ENCODE measurements at places on chromosomes 7 and 10. TPM values are rescaled to one million over a fixed set of nuclear protein-coding genes. Genes with fewer than 3 reads are reported as not detected.

The LIPJ gene
- 0.14 TPM for total RNA-seq

- DNase-seq: no peak
These were observed 143.6 kb downstream of the HBP1 start for GRCh38 chr7:107312418-107312817.

GRCh38 chr10:102067091-102067916 lies 2.2 kb downstream of the HPS6 start:
- no peak for DNase-seq

DNA sequence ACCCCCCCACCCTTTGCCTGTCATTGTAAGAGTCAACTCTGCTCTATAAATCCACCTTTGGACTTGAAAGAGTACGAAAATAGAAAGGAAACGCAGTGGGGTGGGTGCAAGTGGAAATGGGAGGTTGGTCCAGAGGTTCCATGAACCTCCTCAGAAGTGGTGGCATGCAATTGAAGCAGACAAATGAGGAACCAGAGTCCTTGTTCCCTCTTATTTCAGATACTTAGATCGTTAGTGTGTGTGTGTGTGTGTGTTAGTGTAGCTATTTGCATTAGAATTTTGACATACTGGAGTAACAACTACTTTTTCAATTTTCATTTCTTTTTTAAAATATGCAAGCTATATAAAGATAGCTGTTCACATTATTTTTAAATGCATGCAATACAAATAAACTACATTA lies 18.1 kb upstream of the TFAM start:
- DNase-seq: no peak

DNA sequence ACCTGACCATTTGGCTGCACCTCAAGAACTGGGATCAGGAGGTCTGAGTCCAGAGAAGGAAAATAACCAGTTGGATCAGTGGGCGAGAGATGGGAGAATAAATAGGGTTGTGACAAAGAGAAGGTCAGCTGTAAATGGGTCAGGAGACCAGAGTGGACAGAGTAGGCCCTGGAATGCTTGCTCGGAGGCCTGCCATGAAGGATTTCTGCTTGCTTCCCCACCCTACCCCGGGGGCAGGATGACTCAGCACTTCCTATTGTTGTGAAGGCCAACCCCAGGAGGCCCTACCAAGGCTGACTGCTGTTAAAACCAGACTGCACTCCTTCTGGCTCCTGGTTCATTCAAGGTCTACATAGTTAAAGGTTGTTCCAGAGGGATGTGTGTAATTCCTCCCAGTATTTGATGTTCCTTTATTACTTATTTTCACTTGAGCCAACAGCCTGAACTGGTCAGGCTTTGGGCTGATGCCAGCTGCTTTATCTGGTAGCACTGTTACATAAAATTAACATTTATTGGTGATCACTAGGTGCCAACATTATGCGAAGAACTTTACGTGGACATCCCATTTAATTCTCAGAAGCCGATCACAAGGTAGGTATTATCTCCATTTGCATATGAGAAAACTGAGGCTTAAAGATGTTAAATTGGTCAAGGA lies 27.3 kb upstream of the IFRD1 start:
- DNase-seq: peak; percentile 92

DNA sequence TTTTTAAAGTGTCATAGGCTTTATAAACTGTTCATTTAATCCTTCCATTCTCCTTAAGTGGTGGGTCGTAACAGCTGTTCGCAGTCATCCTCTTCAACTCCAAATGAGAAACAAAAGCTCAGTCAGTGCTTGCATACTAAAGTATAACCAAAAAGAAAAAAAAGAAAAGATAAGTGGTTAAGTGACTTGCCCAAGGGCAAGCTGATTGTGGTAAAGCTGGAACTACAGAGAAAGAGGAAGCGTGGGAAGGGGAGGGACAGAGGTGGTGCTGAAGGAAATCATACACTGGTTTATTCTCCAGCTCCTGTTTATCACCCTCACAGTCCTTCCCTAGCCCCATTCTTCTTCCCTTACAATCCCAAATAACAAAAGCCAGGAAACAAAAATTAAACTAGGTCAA lies 29.6 kb downstream of the IDE start:
- DNase-seq: no peak

The SLC16A9 gene
- 6.1 TPM for total RNA-seq

- peak; percentile 41 for DNase-seq
These were observed 18.9 kb downstream of the PRF1 start for GRCh38 chr10:70583669-70584037.

DNA sequence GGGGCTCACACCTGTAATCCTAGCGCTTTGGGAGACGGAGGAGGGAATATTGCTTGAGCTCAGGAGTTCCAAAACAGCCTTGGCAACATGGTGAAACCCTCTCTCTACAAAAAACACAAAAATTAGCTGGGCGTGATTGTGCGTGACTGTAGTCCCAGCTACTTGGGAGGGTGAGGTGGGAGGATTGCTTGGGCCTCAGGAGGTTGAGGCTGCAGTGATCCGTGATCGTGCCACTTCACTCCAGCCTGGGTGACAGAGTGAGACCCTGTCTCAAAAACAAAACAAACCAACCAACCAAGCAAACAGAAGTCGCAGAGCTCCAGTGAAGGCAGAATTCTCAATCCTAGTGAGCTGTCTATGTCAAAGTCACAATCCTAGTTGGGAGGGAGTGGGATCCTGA lies 14.3 kb upstream of the STN1 start:
- no peak for DNase-seq

GRCh38 chr10:77032188-77032570 lies 605.4 kb downstream of the KCNMA1 start:
- DNase-seq: no peak

DNA sequence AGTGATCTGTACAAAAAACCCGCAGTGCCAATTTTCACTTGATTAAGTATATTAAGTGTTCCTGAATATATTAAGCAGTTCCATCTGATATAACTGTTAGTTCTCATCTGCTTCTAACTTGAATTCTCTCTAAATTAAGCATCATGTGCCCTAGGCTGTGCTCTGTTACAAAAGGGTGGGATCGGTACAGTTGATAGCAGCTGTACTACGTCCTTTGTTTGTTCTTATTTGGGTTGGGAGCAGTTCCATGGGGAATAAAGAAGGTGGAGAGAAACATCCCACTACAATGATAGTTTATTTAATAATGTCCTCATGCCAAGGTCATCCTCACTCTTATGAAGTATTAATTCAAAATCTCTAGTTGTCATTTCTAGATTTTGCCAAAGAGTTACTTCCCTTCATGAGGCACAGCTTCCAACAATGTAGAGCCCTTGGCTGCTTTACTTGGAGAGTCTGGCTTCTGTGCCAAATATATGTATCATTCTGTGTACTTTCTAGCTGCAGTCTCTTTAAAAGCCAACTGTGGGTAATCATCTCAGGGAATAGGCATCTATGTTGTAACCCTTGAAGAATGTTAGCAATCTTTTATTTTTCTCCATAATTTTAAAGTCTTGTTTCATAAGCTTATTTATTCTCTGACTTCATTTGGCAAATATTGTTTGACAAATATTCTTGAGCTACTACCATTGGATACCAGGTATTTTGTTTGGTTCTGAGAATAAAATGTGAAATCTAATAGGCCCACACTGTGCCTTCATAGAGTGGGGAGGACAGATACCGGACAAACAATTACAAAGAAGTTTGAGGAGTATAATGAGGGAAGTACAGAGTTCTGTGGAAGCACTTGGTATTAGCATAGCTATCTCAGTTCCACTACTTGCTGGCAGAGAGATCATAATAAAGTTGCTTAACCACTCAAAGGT lies 22.4 kb upstream of the AHR start:
- no peak for DNase-seq

The SLC18A3 gene
- total RNA-seq: not detected

GRCh38 chr10:103854686-103855391 lies 537 bp downstream of the SH3PXD2A start:
- peak; percentile 83 for DNase-seq

GRCh38 chr10:3825862-3826351 lies 40.9 kb upstream of the KLF6 start:
- no peak for DNase-seq

GRCh38 chr10:69847883-69848282 lies 46.2 kb downstream of the COL13A1 start:
- no peak for DNase-seq

The EVX1 gene
- not detected for total RNA-seq

DNA sequence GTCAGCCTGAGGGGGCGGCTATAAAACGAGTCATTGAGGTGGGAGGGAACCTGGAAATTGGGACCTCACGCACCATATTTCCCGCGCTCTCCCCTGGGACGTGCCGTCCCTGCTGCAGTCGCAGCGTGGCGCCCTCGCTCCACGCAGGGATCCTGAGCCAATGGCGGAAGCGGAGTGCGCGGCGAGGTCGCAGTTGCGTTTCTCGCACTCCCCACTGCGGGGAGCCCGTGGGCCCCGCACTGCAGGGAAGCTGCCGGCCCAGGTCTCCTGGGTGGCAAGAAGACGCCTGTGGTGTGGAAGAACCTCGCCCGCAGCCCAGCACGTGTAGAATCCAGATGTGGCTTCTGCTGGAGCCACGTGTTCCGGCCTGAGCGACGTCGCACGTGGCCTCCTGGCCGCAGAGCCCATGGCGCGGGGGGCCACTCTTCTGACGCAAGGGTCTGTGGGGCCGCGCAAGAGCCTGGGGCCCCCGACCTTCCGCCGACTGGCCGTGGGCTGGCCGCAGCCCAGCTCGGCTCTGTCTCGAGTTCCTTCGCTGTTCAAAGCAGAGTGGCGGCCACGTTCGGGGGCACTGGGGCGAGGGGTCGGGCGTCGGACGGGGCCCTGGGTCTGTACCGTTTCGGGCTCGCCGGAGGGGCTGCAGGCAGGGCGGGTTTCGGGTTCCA lies 26.4 kb downstream of the HIF1AN start:
- peak; percentile 87 for DNase-seq

The LANCL2 gene
- 9.8 TPM for total RNA-seq

DNA sequence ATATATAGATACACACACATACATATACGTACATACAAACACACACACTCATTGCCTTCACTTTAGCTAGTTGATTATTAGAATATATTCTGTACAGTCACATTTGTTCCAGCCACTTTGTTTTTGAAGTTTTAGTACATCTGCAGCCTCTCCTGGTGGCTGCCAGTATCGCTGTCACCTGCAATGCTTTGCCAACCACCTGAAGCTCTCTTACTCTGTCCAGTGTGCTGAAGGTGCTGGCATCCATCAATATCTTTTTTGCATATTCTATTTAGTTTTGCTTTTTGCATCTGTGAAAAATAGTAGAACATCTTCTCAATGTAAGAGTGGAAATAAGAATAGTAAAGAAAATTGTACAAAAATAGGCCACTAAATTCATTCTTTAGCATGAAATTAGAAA lies 388.6 kb downstream of the EXOC4 start:
- no peak for DNase-seq

DNA sequence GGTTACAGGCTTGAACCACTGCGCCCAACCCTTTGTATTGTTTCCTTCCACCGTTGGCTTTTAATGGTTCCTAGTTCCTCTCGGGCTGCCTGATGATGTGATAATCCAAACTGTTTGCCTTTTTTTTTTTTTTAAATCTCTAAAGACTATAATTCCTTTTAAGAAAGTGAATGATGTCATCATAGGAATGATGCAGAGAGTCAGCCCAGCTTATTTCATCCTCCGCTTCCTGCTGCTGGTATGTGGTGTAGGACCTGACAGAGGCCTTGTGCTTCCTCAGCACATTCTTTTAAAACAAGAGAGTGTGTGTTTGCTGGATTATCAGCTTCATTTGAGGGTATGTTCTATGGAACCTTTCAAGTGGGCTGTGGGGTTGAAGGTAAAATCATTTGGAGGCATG lies 241.4 kb downstream of the LRMDA start:
- no peak for DNase-seq

The METTL27 gene
- total RNA-seq: 5.1 TPM

- no peak for DNase-seq
These were observed 15.1 kb downstream of the FBXL13 start for GRCh38 chr7:103059471-103059870.

The KEL gene
- 1.2 TPM for total RNA-seq

The CFTR gene
- 0.10 TPM for total RNA-seq

- DNase-seq: peak; percentile 82
These were observed at the start of gene ST8SIA6 for GRCh38 chr10:17454161-17455014. ST8SIA6 (minus strand) TSS chr10:17454595; CDS start chr10:17454255, 340 bp downstream.

DNA sequence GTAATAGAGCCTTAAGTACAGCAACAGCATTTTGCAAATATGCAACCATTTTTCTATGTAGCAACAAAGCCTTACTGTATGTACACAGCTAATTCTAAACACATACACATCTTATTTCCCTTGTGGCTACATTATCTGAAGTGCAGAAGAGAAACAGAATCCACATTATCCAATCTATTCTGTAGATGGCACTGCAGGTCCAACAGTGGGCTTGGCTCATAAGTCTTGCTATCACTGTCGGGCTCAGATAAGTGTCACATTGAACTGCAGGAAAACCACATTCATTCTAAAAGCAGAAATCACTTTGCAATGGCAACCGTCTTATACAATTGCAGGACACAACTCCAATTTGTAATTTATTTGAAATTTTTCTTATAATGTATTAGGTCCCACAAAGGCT lies 109.8 kb upstream of the NOBOX start:
- DNase-seq: no peak

DNA sequence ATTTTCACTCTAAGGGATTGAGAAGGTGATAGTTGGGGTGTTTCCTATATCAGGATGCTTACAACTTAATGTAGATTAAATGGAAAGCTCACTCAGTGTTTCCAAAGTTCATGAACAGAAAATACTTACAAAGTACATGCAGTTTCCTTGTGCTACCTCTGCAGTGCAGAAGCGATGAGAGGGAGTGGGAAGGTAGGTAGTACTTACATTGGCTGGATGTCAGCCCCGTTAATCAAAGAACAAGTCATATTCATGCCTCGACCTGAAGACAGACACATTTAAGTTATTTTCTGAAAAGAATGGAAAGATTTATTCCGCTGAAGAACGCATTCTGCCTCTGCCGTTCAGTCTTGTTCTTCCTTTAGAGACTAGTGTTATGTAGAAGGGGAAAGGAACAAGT lies 93.1 kb downstream of the ZMYND11 start:
- DNase-seq: no peak

The ZSWIM8 gene
- total RNA-seq: 73.4 TPM

DNA sequence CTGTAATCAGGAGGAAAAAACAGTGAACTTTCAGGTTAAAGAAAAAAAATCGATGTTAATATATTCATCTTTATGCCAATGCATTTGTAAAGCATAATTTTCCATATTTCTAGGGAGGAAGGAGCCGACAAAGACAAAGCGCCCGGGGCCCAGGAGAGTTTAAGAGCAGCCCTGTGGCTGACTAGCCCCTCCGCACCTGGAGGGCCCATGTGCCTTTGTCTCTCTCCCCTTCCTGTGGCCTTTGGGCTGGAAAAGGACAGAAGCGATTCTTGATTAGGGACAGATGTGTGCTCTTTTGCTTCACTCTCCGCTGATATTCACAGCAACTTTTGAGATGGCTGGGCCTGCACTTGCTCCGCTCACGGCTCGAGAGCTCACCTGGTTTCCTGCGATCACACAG lies 23.1 kb downstream of the DDC start:
- no peak for DNase-seq

Data from posterior vena cava (tissue), 2 donors.